ENCODE measurements at places on chromosomes 3 and 15.

DNA sequence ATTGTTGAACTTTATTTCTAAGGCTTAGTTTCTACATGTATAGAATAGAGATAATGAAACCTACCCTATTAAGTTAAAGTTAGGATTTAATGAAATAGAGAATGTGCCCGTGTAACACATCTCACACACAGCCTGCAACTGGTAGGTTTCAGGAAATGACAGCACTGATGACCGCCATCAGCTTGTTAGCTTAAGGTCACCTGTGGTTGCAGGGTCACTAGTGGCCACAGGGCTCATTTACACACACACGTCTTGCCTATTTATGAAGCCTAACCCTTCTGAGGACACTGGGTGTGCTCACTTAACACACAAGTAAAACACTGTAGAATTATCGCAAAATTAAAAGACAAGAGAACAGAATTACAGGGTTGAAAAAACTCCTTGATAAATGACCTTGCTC, 20.1 kb downstream of the CHRM5 start:
- DNase-seq: no peak

- no peak for DNase-seq
Measured at GRCh38 chr3:159169828-159170227, 368.0 kb downstream of the MFSD1 start.

DNA sequence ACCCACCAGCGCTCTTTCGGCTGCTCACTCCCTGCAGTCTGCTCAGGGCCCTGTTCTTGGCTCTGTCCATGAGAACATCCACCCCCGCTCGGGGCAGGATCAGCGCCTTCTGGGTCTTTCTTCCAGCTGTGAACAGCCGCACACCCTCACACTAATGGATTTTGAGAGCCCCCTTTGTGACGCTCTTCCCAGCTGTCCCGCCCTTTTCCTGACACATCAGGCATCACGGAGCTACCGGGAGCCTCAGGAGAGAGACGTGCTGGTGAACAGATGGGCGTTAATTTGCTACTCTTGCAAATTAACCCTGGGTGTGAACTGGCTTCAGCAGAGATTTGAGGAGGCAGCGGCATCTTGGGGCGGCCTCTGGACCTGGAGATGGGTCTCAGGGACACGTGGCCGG, 113.0 kb downstream of the TMEM266 start:
- no peak for DNase-seq

- DNase-seq: no peak
Measured at GRCh38 chr3:142888481-142889211, at the start of gene PCOLCE2. TSS of gene PCOLCE2 (minus strand) at chr3:142889083. CDS start at chr3:142888896, 187 bp downstream.

DNA sequence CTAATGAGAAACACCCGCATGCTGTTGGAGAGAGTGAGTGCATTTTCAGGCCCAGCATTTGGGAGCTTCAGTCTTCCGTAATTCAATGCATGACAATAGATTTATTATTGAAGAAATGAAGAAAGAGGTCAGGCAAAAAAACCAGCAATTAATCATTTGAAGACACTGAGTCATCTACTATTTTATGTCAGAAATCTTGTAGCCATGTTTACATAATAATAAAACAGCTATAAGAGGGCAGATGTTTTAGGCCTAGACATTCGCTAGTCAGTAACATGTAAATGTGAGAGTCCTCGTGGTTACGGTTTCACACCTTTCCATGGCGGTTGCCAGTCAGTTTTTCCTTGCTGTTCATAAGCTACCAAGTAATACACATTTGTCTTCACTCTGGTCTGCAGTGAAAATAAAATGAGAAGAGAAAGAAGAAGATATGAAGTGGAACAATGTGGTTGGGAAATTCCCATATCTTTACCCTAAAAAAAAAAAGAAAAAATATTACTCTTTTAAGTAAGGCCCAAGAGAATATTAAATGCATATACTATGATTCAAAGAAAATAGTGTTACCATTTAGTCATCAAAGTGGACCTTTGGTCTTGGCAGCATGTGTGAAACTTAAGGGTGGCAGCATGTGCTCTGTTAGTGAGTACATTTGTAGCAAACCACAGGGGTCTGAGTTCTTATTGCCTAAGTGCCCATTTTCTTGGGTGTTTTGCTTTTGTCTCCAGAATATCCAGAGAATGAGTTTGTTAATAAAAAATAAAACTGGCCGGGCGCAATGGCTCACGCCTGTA, 140.5 kb upstream of the TBL1XR1 start:
- DNase-seq: peak; percentile 22

GRCh38 chr3:57060089-57060821, at the start of gene SPATA12:
TSS of gene SPATA12 (plus strand) at chr3:57060664. CDS start at chr3:57073695, 13,031 bp downstream.
- DNase-seq: no peak

DNA sequence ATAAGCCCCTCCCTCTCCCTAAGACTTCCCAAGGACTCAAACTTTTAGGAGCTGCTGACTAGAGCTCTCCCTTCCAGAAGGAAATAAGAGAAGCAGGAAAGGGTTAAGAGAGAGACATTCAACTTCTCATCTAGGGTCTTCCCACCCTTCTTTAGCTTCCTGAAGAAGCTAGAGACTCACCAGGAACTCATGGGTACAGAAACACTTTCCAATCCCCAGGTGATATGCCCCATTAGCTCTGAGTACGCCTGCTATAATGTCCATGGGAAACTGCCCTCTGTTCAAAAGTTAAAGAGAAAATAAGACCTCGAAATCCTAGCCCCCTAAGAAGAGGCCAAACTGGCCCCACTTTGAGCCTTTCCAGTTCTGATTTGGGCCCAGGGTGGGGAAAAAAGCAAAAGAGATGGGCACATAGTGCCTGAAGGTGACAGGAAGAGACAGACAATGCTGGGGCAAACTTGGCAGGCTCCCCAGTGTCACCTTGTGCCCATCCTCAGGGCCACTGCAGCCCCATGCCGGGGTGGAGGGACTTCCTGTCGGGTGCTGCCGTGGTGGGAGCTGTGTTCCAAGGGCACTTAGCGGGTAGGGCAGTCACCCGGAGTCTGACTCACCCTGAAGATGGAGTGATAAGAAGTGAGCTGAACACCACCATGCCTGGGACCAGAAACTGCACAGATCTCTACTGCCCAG, 29.5 kb downstream of the CCDC12 start:
- DNase-seq: peak; percentile 32

GRCh38 chr3:169641167-169641566, 22.3 kb downstream of the MECOM start:
- DNase-seq: no peak

DNA sequence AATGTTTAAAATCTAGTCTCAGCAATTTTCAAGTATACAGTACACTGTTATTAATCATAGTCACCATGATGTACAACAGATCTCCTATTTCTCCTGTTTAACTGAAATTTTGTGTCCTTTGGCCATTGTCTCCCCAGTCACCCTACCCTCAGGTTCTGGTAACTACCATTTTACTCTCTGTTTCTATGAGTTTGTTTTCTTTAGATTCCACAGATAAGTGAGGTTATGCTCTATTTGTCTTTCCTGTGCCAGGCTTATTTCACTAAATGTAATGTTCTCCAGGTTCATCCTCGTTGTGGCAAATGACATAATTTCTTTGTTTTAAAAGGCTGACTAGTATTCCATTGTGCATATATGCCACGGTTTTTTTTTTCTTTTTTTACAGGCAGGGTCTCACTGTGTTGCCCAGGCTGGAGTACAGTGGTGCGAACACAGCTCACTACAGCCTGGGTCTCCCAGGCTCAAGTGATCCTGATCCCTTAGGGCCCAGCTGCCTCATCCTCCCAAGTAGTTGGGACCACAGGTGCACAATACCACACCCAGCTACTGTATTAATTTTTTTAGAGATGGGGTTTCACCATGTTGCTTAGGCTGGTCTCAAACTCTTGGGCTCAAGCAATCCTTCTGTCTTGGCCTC, 50.0 kb downstream of the RAB7A start:
- DNase-seq: no peak

DNA sequence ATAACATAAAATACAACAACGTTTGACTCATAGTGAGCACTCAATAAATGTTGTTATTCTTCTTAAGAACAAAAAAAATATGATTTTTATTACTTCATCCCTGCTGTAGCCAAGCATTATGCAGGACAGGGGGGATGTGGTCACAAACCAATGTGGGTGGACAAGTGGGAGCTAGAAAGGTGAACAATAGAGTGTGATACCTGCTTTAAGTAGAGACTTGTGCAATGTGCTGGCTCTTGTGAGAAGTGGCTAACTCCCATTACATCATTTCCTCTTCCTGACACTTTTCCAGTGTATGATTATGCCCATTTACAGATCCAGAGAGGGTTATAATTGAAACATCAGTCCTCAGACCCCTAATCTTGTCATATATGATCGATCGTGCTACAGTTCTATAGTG, 193.6 kb downstream of the UBE2E2 start:
- DNase-seq: no peak

GRCh38 chr3:42214565-42215283, 51.3 kb downstream of the CCK start:
- no peak for DNase-seq

GRCh38 chr3:193832833-193833413, 239.9 kb downstream of the OPA1 start:
- no peak for DNase-seq

DNA sequence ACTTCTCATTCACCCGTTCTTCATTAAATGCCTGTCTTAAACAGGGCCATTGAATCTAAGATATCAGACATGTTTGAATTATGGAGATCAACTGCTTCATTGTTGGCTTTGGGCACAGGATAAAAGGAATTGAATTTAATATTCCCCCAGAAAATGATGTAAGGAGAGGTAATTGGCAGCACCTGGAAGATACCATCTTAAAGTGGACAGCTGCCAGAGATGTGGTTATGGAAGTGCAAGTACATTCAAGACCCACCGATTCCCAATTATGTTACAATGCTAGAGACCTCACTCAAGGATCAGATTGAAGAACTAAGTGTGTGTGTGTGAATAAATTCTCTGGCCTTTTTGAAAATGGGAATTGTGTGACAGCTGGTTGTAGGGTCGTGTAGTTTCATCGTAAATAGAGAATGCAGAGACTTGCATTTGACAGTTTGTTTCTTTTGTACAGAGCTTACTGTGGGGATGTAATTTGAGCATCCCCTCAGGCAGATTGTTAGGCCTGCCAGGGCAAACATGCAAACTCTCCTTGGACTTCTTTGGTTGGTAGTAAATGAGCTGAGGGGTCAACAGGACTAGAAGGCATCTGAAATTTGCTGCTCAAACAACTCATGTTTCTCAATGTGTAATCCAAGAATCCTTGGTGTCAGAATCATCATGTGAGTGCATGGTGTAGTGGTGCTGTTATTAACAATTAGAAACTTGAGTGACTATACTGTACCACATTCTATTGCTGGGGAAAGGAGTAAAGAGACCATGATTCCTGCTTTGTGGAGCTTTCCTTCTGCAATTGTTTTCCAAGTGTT, 359.2 kb upstream of the THRB start:
- no peak for DNase-seq

GRCh38 chr3:89375451-89375850, 268.0 kb downstream of the EPHA3 start:
- DNase-seq: no peak

- no peak for DNase-seq
Measured at GRCh38 chr3:171347301-171348039, 112.7 kb downstream of the TNIK start.

Data from activated CD4-positive, CD25-positive, alpha-beta regulatory T cell treated with anti-CD3 and anti-CD28 coated beads, Interleukin-2, amount 50 U/mL, for 16 hours (primary cell).